Sigmoid colon (tissue), 7 donors: ENCODE measurements at places on chromosomes 6 and 20. TPM values are rescaled to one million over a fixed set of nuclear protein-coding genes. Genes with fewer than 3 reads are reported as not detected.

HLA-DRA gene
- 108 TPM for total RNA-seq

POLR1H gene
- total RNA-seq = 25.3 TPM

MOCS1 gene
- 11.9 TPM for total RNA-seq

SCP2D1 gene
- total RNA-seq = 0.99 TPM

SIRPB1 gene
- 0.36 TPM for total RNA-seq

APCDD1L gene
- total RNA-seq = 1.4 TPM

RAD21L1 gene
- not detected for total RNA-seq

PXDC1 gene
- 46.7 TPM for total RNA-seq

PM20D2 gene
- total RNA-seq = 20.3 TPM

GNRH2 gene
- total RNA-seq = not detected

GJA10 gene
- total RNA-seq = not detected

CALHM6 gene
- 5.0 TPM for total RNA-seq

PTPRT gene
- total RNA-seq = under 0.01 TPM

TAAR1 gene
- total RNA-seq = not detected

CNR1 gene
- total RNA-seq = 25.7 TPM

HSPA1L gene
- total RNA-seq = 2.2 TPM

TP53TG5 gene
- total RNA-seq = not detected

ARMH2 gene
- total RNA-seq = not detected

SALL4 gene
- total RNA-seq = not detected

GTSF1L gene
- total RNA-seq = not detected

TSPO2 gene
- not detected for total RNA-seq

PCSK2 gene
- total RNA-seq = 5.4 TPM

HFE gene
- total RNA-seq = 7.8 TPM

HEY2 gene
- total RNA-seq = 3.9 TPM

NKX2-2 gene
- not detected for total RNA-seq

NQO2 gene
- total RNA-seq = 14.7 TPM

GLP1R gene
- not detected for total RNA-seq

ZNF217 gene
- 11.4 TPM for total RNA-seq

ENPP4 gene
- total RNA-seq = 16.4 TPM

CDH26 gene
- 1.4 TPM for total RNA-seq

PDE7B gene
- total RNA-seq = 9.2 TPM

KCNK17 gene
- 1.1 TPM for total RNA-seq

PRSS35 gene
- total RNA-seq = not detected

SLA2 gene
- total RNA-seq = 0.55 TPM

ADGRG6 gene
- total RNA-seq = 12.6 TPM

ZNF391 gene
- 3.5 TPM for total RNA-seq

PSORS1C1 gene
- 0.71 TPM for total RNA-seq

C6orf58 gene
- not detected for total RNA-seq

CGA gene
- not detected for total RNA-seq

CTAGE9 gene
- total RNA-seq = not detected

TRAPPC3L gene
- not detected for total RNA-seq

PHACTR3 gene
- total RNA-seq = 0.81 TPM

SLC26A8 gene
- not detected for total RNA-seq
